Neural progenitor cell (in vitro differentiated cells): ENCODE measurements at places on chromosomes 1 and 21.

- no peaks in the 10 kb centered on the region for H3K27me3 ChIP-seq
- no peak for DNase-seq
- H3K27ac ChIP-seq, result no peak overlapping the region
- H3K4me1 ChIP-seq, result no peaks in the 10 kb centered on the region
- H3K36me3 ChIP-seq, result peaks cover 15% of the 10 kb centered on the region
- no peak overlapping the region for H3K4me3 ChIP-seq
Measured at GRCh38 chr1:87045761-87046304, 131.4 kb downstream of the HS2ST1 start.

DNA sequence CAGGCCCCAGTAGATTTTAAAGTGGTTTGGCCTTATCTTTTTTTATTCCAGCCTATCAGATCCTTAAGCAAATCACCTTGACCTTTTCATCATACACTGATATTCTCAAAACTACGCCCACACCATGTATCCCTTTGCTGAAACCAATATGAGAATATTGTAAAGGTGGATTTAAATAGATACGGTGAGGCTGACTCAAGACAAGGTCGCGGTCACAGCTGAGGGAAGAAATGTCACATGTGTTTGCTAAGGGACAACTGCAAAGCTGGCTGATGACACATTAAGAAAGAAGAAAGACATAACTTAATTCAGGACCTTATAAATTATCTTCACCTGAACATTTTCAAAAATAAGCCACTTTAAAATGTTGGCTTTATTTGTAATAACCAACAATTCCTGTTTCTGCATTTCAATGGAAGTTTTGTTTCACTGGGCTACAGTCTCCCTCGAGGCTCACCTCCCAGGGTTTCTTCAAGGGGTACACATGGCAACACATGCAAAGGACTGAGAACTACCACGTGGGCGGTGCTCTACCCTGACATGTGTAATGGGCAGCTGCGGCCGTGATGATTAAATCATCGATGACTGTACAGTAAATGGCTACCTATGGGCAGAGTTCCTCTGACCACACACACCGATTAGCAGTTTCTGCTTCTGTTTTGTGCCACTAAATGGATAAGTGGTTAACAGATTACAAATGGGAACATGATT is 189.5 kb downstream of the SIPA1L2 start:
- DNase-seq, result no peak
- no peaks in the 10 kb centered on the region for H3K4me1 ChIP-seq
- no peak overlapping the region for H3K4me3 ChIP-seq
- H3K27me3 ChIP-seq, result no peaks in the 10 kb centered on the region
- H3K27ac ChIP-seq, result no peak overlapping the region
- no peaks in the 10 kb centered on the region for H3K36me3 ChIP-seq

DNA sequence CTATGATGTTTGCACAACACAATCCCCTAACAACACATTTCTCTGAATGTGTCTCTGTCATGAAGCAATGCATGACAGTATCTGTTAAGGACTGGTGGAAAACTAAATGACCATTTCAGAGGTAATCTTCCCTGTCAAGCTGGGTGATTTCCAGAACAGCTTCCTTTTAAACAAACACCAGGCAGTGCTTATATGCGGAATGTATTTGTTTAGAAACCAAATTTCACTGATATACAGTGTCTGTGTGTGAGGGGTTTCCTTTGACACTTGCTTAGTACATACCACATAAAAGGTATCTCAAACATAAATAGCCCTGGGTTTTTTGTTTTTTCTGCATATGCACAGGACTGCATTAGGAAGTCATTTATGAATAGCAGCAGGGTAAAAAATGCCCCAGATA is 95.6 kb downstream of the TGFBR3 start:
- H3K36me3 ChIP-seq, result no peaks in the 10 kb centered on the region
- no peak overlapping the region for H3K27ac ChIP-seq
- H3K4me1 ChIP-seq, result peaks cover 41% of the 10 kb centered on the region
- H3K4me3 ChIP-seq, result no peak overlapping the region
- no peak for DNase-seq

DNA sequence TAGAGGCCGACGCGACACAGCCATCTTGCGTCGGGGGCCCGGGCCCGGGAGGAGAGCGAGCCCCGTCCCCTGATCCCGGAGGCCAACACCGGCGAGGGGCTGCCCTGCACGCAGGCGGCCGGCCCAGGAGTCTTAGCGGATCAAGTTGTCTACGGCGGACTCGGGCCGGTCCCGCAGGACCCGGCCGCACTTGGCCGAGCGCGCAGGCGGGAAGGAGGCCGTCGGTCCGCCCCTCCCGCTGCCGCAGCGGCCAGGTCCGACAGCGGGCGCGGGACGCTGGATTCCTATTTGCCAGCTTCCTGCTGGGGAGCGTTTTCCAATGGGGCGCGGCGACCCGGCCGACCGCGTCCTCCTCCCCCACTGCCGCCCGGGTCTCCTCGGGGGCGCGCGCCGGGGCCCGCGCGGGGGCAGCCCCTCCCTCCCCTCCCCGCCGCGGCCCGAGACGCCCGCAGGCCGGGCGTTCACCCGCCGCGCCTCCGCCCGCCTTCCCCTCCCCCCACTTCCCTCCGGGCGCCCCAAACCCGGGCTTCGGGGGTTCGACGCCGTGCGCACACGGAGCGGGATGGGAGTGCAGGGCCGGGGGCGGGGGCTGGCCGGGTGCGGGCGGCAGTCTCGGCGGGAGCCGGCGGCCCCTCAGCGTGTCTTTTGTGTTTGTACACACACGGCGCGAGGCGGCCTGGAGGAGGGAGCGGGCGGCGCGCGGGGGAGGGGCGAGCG is 517 bp upstream of the H3-3A start:
- H3K4me3 ChIP-seq, result peak overlapping the region; percentile 86
- peaks cover 31% of the 10 kb centered on the region for H3K4me1 ChIP-seq
- peak overlapping the region; percentile 98 for H3K27ac ChIP-seq
- H3K27me3 ChIP-seq, result no peaks in the 10 kb centered on the region
- H3K36me3 ChIP-seq, result peaks cover 14% of the 10 kb centered on the region
- DNase-seq, result peak; percentile 91

DNA sequence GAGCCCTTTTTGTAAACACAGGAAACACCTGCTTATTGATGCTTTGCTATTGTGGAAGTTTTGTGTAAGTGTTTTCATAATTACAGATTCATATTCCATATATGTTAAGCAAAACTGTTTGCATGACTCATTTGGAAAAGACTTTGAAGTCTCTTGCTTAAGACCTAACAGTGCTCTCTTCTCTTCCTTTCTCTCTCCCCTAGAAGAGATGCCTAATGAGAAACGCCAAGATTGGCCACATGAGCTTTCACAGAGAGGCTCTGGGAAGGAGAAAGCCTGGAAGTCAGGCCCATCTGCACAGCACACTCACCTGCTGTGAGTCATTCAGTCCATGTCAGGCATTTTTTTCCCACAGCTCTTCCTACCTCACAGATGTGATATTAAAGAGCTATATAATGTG is 101.6 kb upstream of the PALMD start:
- no peak overlapping the region for H3K4me3 ChIP-seq
- H3K4me1 ChIP-seq, result no peaks in the 10 kb centered on the region
- H3K27me3 ChIP-seq, result no peaks in the 10 kb centered on the region
- no peak overlapping the region for H3K27ac ChIP-seq
- H3K36me3 ChIP-seq, result no peaks in the 10 kb centered on the region

DNA sequence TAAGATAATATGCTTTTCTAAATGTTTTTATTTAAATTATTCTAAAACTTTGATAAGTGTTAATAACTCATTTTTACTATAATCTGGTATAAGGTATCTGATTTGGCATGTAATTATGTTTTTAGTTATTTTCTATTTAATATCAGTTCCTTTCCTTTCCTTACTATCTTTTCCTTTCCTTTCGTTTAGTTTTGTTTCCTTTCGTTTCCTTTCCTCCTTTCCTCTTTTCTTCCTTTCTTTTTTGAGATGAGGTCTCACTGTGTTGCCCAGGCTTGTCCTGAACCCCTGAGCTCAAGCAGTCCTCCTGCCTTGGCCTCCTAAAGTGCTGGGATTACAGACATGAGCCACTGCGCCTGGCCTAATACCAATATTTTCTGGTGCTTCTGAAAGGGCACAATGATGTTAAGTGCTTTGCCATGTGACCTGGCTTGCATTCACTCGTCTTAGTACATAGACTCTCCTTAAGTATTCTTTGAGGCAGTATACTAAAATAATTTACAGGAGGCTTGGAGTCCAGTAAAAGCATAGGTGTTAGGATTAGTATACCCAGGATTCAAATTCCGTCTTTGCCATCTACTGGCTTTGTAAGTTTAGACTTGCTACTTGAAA is 18.7 kb downstream of the MIER1 start:
- no peaks in the 10 kb centered on the region for H3K4me1 ChIP-seq
- no peak for DNase-seq
- no peaks in the 10 kb centered on the region for H3K27me3 ChIP-seq
- H3K36me3 ChIP-seq, result no peaks in the 10 kb centered on the region
- H3K4me3 ChIP-seq, result no peak overlapping the region

DNA sequence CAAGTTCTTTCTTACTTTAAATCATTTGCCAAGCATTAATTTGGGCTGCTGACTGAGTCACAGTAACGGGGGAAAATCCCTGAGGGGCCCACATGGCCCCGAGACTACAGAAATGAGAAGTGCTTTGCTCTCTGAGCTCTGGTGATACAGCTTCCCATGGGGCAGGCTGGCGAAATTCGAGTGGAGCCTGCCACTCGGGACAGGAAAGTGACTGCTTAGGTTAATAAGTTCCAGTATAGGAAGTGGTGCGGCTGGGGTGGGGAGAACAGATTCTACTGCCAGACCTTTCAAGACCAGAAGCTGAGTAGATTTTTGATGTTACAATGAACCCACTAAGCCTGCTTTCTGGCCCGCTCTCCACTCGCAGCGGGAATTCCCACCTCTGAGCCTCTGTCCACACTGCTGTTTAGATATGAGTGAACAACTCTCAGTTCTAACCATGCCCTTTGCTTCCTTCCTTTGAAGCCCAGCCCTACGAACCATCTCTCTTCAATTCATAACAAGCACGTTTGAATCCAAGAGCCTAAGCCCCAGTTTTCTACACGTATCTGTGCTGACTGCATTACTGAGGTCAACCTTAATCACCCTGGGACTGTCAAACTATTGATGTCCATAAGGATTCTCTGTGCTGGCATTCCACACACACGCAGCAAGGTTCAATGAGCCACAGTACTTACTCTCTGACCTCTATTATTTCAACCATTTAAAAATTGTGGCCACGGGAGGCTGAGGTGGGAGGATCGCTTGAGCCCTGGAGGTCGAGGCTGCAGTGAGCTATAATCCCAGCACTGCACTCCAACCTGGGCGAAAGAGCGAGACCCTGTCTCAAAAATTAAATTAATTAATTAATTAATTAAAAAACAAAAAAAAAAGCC is 9.6 kb downstream of the ZBTB17 start:
- no peak overlapping the region for H3K4me3 ChIP-seq
- H3K4me1 ChIP-seq, result peaks cover 6% of the 10 kb centered on the region
- H3K36me3 ChIP-seq, result peaks cover 7% of the 10 kb centered on the region
- H3K27ac ChIP-seq, result no peak overlapping the region
- H3K27me3 ChIP-seq, result peaks cover 7% of the 10 kb centered on the region

DNA sequence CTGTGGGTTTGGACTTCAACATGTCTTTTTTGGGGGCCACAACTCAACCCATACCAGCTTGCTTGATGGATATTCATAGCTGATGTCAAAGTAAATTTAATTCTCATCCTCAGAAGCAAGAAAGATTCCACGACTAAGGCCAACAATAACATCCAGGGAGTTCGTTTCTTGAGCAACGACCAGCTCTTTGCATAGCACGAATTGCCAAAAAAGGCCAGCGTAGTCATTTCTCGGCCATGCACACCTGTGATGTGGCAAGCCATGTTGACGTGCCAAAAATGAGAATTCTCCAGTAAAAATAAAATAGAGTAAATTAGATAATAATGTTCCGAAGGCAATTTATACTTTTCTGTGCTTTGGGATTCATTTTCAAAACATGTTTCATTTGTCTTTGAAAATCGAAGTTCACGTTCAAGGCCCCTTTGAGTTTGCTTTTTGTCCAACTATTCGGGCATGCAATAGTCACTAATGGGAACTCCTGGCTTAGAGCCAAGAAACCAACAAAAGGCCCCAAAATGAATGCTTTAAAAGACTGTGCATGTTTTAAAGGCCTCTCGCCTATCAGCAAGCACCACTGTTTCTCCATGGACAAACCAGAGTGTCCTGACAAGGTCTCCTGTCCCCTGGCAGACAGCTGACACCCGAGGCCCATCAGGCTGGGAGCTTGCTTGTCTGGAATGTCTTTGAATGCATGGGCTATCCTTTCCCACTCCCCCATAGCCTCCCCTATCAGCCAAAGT is 14.4 kb upstream of the IGSF5 start:
- no peak for DNase-seq
- H3K36me3 ChIP-seq, result no peaks in the 10 kb centered on the region
- H3K27me3 ChIP-seq, result no peaks in the 10 kb centered on the region
- no peak overlapping the region for H3K4me3 ChIP-seq
- no peaks in the 10 kb centered on the region for H3K4me1 ChIP-seq

- H3K4me3 ChIP-seq, result no peak overlapping the region
- no peaks in the 10 kb centered on the region for H3K36me3 ChIP-seq
- H3K4me1 ChIP-seq, result no peaks in the 10 kb centered on the region
- no peak overlapping the region for H3K27ac ChIP-seq
Measured at GRCh38 chr1:182721525-182721924, 37.1 kb upstream of the RGS8 start.

DNA sequence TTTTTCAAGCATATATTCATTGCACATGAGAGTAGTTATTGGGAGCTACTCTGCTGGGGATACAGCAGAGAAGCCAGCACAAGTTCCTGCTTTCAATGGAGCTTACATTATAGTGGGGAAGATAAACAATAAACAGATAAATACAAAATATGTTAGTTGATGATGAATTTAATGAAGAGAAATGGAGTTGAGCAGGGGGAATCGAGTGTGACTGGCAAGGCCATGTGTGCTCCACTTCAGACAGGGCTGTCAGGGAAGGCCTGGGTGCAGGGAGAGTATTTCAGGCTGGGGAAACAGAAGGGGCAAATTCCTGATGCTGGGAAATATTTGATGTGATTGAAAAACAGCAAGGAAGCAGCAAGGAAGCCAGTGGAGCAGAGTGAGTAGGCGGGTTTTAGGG is 21.2 kb upstream of the BRDT start:
- peaks cover 2% of the 10 kb centered on the region for H3K36me3 ChIP-seq
- H3K27me3 ChIP-seq, result no peaks in the 10 kb centered on the region
- H3K4me1 ChIP-seq, result no peaks in the 10 kb centered on the region
- no peak overlapping the region for H3K4me3 ChIP-seq
- no peak for DNase-seq

- no peak overlapping the region for H3K4me3 ChIP-seq
- DNase-seq, result no peak
- no peak overlapping the region for H3K27ac ChIP-seq
- no peaks in the 10 kb centered on the region for H3K27me3 ChIP-seq
- H3K36me3 ChIP-seq, result no peaks in the 10 kb centered on the region
Measured at GRCh38 chr1:2288311-2288710, 60.2 kb downstream of the SKI start.

GRCh38 chr1:209628618-209629299 is 23.5 kb downstream of the LAMB3 start:
- no peaks in the 10 kb centered on the region for H3K27me3 ChIP-seq
- DNase-seq, result no peak
- no peaks in the 10 kb centered on the region for H3K4me1 ChIP-seq

DNA sequence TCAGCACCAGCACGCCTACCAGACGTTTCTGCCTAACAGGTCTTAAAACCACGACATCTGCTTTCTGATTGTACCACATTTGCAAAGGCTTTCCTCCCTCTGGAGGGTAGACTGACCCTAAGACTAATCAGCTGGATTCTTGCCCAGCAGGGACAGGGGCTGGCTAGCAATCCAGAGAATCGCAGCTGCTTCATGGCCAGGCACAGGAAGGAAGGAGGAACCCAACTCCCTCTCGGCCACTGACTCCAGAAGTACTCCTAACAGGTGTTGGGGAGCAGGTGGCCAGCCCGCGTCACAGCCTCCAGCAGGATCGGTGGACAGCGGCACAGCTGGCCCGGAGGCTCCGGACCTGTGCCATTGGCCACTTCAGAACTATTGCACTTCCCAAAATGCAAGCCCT is 180.8 kb downstream of the NPHP4 start:
- peak; percentile 31 for DNase-seq
- H3K27ac ChIP-seq, result no peak overlapping the region
